ENCODE measurements at places on chromosomes 11 and 22.

- DNase-seq: no peak
Observed at GRCh38 chr11:125061281-125061680, 1.8 kb upstream of the SLC37A2 start.

GRCh38 chr11:41040474-41040873, 419.0 kb downstream of the LRRC4C start:
- no peak for DNase-seq

- no peak for DNase-seq
Observed at GRCh38 chr11:60872124-60872960, 5.0 kb downstream of the ZP1 start.

GRCh38 chr22:46058091-46058420, 81.1 kb upstream of the WNT7B start:
- DNase-seq: peak; percentile 34

DNA sequence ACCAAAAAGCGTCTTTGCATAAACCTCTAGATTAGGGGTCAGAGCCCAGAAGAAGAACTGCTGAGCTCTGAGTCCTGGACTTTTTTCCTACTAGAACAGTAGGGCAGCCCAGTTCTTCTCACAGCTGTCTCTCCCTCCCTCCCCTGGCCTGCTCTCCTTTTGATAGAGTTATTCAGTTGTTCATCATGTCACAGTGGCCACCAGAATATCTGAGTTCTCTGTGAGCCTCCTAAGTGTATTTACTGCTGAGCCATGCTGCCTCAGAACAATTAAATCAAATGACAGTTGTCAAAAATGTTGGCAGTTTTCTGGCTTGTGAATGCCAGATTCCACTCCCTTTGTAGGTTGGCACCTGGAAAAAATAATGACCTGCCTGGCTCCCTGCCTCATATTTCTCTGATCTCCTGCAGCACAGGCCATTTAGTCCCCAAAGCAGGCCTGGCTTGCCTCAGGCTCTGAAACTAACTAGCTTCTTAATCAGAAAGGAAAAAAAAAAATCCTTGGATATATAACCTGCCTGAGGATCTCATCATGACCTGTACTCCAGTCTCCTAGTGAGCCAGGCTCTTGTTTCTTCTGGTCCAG, 377.4 kb upstream of the LARGE1 start:
- no peak for DNase-seq

- DNase-seq: no peak
Observed at GRCh38 chr11:26597899-26598298, 25.8 kb upstream of the MUC15 start.

GRCh38 chr11:66076561-66076960, 6.5 kb downstream of the PACS1 start:
- no peak for DNase-seq

GRCh38 chr11:57777969-57778317, 16.3 kb downstream of the CTNND1 start:
- no peak for DNase-seq

DNA sequence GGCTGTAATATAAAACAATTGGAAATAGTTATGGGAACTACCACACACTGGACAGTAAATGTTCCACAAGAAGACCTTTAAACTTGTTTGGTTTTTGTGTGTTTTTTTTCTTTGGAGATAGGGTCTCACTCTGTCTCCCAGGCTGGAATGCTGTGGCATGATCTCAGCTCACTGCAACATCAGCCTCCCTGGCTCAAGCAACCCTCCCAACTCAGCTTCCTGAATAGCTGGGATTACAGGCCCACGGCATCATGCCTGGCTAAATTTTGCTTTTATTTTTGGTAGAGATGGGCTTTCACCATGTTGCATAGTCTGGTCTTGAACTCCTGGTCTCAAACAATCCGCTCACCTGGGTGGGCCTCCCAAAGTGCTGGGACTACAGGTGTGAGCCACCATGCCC, 121.0 kb downstream of the MPPED2 start:
- no peak for DNase-seq

DNA sequence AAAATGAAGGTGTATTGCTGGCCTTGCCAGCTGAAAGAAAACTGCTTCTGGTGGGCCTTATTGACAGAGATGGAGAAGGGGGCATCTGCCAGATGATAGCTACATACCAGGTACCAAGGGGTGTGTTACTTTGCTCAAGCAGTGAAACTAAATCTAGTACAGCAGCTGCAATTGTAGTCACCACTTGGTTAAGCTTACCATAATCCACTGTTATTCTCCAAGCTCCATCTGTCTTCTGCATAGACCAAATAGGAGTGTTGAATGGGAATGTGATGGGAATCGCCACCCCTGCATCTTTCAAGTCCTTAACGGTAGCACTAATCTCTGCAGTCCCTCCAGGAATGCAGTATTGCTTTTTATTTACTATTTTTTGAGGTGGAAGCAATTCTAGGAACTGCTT, 45.8 kb upstream of the LIN7C start:
- DNase-seq: no peak

- no peak for DNase-seq
Observed at GRCh38 chr22:37258753-37259401, 14.8 kb upstream of the RAC2 start.

DNA sequence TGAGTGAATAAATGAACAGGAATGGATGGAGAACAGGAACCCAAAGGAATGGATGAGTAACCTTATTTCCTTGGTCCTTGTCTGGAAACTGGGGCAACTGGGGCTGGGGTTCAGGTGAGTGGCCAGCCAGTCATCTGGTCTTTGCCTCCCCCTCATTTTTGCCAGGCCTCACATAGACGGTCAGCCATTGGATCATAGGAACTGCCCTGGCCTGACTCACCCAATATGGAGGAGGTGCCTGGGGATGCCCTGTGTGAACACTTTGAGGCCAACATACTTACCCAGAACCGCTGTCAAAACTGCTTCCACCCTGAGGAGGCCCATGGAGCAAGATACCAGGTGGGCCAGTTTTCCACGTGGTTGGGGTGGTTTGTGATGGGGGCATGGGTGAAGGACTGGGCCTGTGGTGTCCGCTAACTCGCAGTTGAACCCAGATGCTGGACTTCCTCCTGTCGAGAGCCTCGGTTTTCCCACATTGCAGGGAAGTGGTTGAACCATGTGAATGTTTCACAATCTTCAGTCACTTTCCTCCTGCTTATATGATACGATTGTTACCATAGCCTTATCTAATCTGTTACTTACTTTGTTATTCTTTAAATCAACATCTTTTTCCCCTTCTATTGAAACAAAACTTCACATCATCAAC, 4.4 kb downstream of the TRIOBP start:
- DNase-seq: no peak

GRCh38 chr11:3105791-3106735, 48.8 kb upstream of the CARS1 start:
- no peak for DNase-seq

DNA sequence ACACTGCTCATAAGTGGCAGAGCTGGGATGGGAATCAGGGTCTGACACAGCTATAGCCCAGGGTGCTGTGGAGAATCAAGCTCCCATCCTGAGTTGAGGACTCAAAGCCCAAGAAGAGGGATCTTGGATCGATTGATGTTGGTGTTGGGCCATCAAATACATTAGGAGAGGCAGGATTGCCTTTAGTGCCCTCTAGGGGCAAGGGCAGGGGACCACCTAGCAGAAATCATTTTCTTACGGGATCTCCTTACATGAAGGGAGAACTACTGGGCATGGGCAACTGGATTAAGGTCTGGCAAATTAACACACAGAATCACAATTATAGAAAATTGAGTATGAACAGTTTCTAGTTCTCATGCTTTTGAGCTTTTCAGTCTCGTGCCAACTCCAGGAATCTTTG, 24.9 kb upstream of the EMSY start:
- DNase-seq: no peak

DNA sequence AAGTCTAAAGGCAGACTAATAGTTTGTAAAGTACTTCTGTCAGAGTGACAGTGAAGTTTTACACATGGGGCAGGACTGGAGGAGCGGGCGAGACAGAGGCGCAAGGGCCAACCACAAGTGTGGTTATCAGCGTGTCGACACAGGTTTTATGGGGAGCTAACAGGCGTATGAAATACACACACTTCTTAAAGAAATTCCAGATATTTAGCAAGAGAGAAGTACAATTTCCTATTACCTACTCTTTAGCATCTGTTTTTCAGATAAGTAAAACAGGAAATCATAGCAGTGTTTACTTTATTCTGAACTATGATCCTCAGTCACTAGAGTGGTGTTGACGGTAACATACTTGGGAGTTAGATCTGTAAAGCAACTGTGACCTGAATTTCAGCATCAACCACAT, 22.5 kb downstream of the VSIG10L2 start:
- DNase-seq: no peak

GRCh38 chr11:58968251-58968711, 29.0 kb downstream of the GLYATL1 start:
- no peak for DNase-seq

- DNase-seq: peak; percentile 73
Observed at GRCh38 chr11:129279326-129280026, 87.4 kb upstream of the ARHGAP32 start.

GRCh38 chr11:67429038-67429668, 859 bp downstream of the RPS6KB2 start:
- no peak for DNase-seq

- no peak for DNase-seq
Observed at GRCh38 chr22:49208768-49209252, 618.9 kb downstream of the BRD1 start.

GRCh38 chr11:28090052-28090749, 17.8 kb downstream of the KIF18A start:
- no peak for DNase-seq

GRCh38 chr11:10650630-10651029, 42.9 kb downstream of the IRAG1 start:
- DNase-seq: no peak

DNA sequence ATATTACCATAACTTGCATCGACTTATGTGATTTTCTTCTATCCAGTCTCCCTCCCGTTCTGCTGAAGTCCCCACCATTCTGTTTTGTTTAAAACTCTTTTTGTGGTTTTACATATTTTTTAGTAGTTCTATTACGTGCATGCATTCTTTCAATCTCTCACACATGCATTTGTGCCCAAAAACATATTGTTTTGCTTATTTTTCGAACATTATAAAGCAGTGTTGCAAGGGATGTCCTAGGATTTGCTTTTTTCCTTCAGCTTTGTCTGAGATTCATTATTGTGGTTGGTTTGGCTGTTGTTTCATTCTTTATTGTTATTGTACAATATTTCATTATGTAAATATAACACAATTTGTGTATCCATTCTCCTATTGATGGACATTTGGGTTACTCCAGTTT, 235.7 kb downstream of the DYNC2H1 start:
- DNase-seq: no peak

DNA sequence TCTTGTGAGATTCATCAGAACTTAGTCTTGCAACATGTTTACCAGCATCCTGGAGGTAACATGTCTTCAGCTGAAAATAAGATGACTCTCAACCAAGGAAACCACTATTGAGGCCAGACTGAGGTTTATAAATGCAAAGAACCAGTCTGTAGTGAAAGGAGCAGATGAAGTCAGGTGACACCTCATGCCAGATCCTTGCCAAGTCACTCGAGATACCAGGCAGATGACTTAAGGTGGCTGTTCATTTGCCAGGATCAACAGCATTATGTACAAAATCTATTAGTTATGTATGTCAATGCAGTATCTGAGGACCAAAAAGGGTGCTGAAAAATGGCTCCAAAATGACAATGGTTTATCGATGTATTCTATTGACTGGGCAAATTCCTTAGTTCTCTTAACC, 100.0 kb upstream of the SOX6 start:
- DNase-seq: no peak

- DNase-seq: no peak
Observed at GRCh38 chr22:29390270-29390669, 1.9 kb upstream of the AP1B1 start.

DNA sequence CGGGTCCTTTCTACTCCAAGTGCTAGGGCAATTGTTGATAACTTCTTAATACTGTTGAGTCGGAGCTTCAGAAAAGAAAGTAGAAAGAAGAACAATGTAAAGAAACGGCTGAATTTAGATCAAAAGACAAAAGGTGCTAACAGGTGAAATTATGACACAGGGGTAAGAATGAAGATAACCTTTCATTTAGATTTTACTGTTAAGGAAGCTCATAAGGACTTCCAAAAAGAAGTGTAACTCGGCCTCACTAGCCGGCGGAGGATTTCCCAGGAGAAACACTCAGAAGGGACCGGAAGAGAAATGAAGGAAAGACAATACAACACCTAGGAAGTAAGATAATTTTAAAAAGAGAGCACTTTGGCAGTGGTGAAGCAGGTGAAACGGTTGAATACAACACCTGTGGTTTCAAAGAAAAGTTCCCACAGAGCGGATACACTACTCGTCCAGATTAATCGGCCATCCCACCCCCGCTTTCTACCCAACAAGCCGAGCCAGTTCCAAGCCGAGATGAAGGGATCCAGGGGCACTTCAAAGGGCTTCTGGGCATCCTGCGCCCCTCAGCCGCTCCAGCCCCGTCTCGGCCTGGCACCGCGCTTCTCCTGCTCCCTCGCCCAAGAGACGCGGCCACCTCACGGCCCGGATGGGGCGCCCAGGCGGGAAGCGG, 737 bp downstream of the PPP2R1B start:
- DNase-seq: no peak

DNA sequence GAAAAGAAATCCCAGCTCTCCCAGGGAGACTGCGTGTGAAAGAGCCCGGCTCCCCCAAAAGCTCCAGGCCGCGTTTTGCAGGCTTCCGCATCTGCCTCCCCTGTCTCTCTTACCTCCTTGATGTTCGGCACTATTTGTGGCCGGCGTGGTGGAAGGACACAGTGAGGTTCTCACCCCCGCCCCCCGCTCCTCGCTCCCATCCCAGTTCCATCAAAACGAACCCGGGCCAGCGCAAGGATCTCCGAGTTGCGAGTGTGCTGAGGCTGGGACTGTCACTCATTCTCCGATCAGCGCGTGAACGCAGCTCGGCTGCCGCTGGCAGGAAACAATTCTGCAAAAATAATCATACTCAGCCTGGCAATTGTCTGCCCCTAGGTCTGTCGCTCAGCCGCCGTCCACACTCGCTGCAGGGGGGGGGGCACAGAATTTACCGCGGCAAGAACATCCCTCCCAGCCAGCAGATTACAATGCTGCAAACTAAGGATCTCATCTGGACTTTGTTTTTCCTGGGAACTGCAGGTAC, at the start of gene NCAM1:
TSS of gene NCAM1 (plus strand) at position 275 of the 523 bp plus-strand sequence.
- peak; percentile 18 for DNase-seq

DNA sequence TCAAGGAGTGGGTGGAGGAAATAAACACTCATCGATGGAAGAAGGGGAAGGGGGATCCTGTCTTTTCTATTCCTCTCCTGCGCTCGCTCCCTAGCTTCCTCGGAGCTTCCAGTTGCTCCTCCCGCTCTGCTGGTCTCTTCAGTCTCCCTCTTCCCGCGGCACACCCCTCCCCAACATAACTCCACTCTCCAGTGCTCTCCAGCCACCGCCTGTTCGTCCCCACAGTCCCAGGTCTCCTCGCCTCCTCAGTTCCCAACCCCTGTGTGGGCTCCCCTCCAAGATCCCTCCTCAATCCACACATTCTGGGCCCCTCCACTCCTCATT, 438 bp downstream of the ZW10 start:
- DNase-seq: no peak
